ENCODE measurements at places on chromosomes 4 and X.
A peak's percentile ranks its signal among the peaks of the same experiment; 100 is the strongest.

GRCh38 chrX:16999275-16999674, 52.8 kb downstream of the REPS2 start:
- no peak for DNase-seq

DNA sequence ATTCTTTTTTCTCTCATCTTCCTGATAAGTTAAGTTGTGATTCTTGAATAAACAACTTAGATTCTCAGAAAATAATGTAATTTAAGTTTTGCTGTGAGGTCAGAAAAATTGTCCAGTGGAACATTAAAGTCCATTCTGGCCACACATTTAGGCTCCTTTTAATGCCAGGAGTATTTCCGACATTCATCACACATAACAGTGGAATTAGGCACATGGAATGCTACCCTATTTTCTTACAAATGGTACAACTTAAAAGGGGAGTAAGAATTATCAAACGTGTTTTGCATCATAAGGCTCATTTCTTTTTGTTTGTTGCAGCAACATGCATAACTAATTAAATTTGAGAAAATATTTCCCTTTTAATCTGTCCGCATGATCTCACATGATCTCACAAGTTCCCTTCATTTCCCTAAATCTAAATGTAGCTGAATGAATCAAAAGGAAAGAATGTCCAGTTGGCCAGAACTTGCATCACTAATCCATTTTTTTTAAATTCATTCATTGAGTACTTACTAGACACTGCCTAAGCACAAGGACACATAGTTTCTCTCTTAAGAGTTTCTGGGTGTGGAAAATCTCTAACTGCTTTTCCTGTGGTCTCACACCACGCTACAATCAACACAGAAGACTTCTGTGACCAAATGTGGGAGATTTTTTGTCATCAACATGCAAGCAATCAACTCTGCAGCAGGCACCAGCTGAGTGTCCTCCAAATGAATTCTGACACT, 22.0 kb downstream of the SPARCL1 start:
- DNase-seq = no peak

- DNase-seq = no peak
Observed at GRCh38 chrX:20402956-20403355, 136.2 kb upstream of the RPS6KA3 start.

GRCh38 chr4:186634591-186635128, 79.3 kb upstream of the MTNR1A start:
- no peak for DNase-seq

DNA sequence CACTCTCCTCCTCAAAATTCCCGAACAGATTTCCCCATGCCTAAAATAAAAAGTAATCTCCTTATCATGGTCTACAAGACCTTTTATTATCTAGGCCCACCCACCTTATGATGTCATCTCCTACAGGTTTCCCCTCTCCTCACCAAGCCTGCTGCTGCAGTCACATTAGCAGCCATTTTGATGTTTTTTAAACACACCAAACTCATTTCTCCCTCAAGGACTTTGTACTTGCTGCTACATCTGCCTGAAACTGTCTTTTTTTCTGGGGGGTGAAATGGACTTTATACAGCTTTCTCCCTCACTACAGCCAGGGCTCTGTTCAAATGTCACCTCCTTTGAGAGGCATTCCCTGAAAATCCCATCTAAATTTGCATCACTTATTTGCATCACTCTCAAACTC, 90.2 kb upstream of the TAB3 start:
- no peak for DNase-seq

DNA sequence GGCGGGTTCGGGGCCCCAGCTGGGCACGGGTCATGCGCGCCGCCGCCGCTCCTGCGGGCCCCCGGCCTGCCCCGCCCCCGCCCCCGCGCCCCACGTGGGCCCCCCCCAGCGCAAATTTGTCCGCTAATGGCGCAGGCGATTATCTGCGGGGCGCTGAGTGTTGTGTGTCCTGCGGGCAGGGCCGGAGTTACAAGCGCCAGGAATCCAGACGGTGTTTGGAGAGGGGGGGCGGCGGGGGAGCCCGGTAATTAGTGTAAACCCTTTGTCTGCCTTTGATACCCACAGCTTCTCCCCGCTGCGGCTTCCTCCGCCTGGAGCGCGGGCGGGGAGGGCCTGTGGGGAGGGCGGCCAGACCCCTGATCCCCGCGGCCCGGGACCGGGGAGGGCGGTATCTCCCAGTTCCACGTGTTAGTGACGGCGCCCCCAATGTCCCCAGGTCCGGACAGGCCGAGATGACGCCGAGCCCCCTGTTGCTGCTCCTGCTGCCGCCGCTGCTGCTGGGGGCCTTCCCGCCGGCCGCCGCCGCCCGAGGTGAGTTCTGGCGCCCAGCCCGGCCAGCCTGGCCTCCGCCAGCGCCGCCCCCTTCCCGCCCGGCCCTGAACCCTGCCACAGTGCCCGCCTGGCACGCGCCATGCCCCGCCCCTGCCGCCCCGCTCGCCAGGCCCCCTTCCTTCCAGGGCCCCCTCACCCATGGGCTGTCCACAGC, 761 bp downstream of the FGFRL1 start:
- no peak for DNase-seq

DNA sequence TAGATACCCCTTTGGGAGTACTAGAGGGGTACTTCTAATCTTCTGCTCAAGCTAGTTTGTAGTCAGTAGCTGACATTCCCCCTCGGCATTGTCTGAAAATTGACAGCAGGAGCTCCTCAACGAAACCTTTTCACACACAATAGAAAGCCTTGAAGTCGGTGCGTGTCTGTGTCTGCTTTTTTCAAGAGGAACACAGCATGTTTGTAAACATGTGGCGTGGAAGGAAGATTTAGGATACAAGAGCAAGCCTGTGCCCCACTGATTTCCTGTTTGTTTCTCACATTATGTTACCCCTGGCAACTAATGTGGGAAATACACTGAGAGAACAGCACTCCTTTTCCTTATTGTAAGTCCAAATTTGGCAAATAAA, 252.6 kb downstream of the ANKRD50 start:
- no peak for DNase-seq

DNA sequence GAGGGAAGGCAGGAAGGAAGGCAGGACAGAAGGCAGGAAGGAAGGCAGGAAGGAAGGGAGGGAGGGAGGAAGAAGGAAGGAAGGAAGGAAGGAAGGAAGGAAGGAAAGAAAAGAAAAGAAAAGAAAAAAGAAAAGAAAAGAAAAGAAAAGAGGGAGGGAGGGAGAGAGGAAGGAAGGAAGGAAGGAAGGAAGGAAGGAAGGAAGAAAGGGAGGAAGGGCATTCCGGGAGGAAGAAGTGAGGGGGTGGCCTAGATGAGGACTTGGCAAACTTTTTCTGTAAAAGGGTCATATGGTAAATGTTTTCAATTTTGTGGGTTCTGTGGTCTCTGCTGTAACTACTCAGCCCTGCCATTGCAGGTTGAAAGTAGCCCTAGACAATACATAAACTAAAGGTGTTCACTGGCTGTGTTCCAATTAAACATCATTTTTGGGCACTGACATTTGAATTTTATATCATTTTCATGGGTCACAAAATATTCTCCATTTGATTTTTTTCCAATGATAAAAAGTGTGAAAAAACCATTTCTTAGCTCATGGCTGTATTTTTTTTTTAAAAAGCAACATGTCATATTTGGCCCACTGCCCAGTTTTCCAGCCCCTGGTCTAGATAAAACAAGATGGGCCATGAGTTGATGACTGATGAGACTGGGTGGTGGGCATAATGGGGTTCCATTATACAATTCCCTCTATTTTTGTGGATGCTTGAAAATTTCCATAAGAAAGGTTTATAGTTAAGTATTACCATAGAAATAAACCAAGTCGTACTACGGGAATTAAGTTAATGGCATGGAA, 3.1 kb downstream of the ZNF630 start:
- DNase-seq = no peak

DNA sequence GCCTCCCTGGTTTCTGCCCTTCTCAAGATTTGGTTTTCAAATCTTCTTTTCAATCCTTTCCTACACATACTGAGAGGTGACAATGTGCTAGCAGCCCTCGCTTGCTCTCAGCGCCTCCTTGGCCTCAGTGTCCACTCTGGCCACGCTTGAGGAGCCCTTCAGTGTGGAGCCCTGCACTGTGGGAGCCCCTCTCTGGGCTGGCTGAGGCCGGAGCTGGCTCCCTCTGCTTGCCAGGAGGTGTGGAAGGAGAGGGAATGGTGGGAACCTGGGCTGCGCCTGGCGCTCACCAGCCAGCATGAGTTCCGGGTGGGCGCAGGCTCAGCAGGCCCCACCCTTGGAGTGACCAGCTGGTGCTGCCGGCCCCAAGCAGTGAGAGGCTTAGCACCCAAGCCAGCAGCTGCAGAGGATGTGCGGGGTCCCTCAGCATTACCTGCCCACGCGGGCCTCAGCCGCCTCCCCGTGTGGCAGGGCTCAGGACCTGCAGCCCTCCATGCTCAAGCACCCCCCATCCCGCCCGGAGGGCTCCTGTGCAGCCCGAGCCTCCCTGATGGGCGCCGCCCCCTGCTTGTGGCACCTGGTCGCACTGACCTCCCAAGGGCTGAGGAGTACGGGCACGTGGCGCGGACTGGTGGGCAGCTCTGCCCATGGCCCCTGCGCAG, 127.5 kb downstream of the COX7B2 start:
- DNase-seq = no peak

DNA sequence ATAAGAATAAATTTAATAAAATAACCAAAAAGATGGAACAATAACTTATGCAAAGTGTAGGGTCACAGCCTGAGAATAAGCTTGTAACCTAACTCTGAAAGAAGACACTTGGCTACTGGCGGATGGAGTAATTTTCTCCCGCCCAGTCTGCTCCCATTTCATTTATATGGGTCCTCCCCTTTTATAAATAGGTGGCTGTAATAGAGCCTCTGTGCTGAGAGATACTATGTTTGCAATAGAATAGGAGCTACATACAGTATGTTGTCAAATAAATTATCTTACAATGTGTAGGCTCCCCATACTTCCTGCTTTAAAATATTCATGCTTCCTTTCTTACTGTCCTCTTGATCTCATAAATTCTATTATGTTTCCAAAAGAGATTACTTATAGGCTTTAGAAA, 28.2 kb upstream of the RPS6KA3 start:
- DNase-seq = no peak

GRCh38 chrX:118504581-118504980, 9.0 kb downstream of the DOCK11 start:
- no peak for DNase-seq

DNA sequence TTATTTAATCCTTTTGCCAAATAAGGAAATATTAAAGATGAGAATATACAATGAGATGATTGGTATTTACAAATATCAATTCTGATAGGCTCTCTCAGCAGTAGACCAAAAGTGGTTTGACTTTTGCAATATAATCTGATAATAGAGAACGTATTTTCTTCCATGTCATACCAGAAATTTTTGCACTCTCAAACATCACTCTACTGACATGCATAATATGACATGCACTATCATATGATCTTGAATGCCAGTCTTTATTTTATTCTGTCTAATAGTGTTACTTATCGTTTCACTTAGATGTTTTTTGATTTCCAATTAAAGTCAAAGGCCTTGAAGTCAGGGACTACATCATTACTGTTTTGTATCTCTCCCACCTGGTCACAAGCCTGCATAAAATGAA, 259.2 kb downstream of the PCDH7 start:
- DNase-seq = no peak

GRCh38 chr4:19941434-19941833, 310.3 kb upstream of the SLIT2 start:
- DNase-seq = no peak

GRCh38 chrX:135396566-135396965, 25.2 kb upstream of the SMIM10L2A start:
- DNase-seq = no peak

- peak; percentile 100 for DNase-seq
Observed at GRCh38 chr4:8158710-8159536, at the start of gene ABLIM2. Gene ABLIM2 (minus strand): TSS chr4:8158813. CDS start chr4:8158689, 124 bp downstream.

DNA sequence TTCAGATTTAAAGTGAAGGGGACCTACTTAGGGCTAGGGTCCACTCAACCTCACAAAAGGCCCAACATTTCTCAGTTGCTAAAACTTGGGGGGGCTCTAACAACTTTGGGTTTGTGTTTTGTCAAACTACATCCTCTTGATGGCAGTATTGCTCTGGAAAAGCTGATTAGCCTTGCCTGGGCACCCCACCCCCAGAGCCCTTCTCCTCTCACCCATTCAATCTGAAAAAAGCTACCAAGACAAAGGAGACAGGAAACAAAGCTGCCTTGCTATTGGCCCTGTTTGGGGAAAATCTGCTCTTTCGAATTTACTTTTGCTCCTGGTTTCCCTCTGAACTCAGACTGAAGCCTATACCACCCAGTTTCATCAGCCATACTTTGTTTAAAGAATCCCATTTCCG, 195.2 kb upstream of the STK26 start:
- DNase-seq = no peak

GRCh38 chrX:110359273-110359672, 625 bp downstream of the RTL9 start:
- no peak for DNase-seq

- no peak for DNase-seq
Observed at GRCh38 chrX:20001588-20001987, 10.7 kb upstream of the BCLAF3 start.

- no peak for DNase-seq
Observed at GRCh38 chr4:21005647-21006046, 305.4 kb downstream of the PACRGL start.

GRCh38 chr4:71257761-71258160, 81.1 kb upstream of the SLC4A4 start:
- no peak for DNase-seq

DNA sequence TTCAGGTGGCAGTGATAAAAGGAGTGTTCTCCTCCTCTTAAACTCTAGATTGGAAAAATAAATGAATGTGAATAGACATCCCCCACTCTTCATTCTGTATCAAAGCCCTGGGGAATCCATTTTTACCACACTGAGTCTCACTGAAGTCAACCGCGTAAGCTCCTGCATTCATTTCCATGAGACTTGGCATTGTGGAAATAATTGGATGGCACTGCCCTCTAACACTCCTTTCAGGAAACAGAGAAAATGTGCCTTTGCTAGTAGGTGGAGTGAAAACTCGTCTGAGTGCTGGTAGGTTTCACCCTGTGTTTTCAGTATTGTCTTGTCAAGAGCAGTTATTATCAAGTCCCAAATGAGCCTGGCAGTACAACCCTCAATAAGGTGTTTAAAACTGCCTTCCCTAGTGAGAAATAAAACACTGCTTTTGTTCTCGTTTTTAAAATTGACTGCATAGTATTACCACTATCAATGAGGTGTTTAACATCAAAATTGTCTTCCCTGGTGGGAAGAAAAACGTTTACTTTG, 9.7 kb upstream of the CDKN2AIP start:
- DNase-seq = no peak

DNA sequence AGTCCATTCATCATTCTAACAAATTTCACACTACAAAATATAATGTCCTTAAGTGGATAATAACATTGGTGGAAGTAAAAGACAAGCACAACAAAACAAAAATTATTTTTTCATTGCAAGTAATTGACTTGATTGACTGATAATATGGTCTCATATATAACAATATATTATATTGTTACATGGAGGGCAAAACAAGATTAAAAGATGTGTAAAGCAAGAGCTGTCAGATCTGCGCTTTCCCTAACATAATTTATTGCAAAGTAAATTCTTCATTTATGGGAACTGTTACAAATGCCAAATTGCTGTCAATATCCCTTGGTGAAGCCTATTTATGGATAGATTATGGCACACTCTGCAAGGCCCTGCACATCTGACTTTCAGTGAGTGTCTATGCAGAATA, 233.6 kb downstream of the PCDH7 start:
- DNase-seq = no peak
